ENCODE measurements at places on chromosomes 12 and 14.

DNA sequence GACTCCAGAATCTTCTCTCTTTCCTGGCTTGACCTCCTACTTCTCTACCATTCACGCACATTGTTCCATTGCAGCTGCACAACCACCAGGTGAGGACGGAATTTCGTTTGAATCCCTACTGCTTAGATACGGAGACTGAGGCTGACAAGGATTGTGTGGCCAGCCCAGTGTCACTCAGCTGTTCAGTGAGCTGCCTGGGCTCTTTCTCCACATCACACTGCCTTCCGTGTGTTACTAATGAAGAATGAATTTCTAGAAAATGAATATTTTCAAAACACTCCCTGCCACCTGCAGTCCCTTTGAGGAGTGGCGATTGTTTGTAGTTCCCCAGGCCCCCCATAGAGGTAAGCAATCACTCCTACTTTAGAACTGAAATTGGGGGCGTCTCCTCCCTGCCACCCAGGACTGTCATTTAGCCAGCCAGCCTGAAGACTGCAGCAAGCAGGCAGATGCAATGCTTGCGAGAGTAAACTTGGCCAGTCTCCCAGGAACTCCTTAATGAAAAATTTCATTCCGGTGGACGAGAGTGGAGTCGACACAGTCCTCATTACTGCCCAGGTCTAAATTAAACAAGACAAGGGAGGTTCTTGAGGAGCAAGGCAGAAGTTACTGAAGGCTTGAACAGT lies 239.7 kb downstream of the SLC41A2 start:
- DNase-seq: no peak

DNA sequence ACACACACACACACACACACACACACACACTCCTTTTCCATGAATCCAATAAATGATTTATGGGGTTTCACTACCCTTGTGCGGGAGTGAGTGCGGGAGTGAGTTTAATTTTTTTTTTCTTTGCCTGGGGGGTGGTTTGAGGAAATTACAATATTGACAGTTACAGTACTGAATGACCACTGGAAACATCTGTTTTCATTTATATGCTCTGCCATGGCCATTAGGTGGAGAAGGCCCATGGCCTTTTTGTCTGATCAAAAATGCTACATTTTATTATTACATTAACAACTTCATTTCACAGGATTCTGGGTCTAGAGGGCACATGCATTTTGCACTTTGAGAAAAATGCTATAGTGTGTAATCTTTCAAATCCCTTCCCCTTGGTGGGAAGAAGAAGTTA lies 5.9 kb downstream of the TBX3 start:
- no peak for DNase-seq

DNA sequence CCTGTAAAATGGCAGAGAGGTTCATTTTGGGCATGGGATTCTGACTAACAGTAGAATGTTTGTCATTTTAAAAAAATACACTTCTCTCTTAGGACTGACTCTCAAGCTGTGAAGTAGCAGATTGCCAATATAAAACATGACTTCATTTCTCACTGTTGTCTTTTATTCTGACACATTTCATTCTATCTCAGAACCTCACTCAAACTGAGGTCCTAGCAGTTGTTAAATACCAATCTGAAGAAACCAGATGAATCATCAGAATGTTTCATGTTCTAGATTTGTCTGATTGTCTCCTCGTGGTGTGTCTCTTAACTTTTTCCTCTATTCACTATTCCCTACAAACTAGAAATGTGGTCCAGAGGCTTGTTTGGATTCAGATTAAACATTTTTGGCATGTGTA lies 276.5 kb upstream of the NPAS3 start:
- no peak for DNase-seq

DNA sequence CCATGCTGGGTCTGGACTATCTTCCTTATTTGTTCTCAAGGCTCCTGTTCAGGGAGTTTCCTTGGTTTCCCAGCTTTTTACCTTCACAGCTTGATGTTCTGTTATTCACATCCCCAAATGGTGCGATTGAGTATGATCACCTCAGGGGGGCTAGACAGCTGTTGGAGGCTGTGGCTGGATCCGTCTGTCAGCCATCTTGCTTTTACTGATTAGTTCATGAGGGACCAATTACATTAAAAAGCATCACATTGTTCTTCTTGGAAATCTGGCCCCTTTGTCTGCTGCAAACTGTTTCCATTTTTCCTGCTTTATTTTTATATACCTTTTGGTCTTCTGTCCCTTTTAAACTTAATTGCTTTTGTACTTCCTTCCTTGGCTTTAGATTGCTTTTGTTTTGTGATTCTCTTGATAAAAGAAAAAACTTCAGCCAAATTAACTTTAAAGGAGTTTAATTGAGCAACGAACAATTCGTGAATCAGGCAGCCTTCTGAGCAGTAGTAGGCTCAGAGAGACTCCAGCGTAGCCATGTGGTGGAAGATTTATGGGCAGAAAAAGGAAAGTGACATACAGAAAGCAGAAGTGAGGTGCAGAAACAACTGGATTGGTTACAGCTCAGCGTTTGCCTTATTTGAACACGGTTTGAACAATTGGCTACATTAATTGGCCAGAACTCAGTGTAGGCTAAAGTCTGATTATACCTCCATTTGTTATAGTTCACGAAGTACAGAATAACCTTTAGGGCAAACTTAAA lies 208.7 kb downstream of the AEBP2 start:
- DNase-seq: no peak

DNA sequence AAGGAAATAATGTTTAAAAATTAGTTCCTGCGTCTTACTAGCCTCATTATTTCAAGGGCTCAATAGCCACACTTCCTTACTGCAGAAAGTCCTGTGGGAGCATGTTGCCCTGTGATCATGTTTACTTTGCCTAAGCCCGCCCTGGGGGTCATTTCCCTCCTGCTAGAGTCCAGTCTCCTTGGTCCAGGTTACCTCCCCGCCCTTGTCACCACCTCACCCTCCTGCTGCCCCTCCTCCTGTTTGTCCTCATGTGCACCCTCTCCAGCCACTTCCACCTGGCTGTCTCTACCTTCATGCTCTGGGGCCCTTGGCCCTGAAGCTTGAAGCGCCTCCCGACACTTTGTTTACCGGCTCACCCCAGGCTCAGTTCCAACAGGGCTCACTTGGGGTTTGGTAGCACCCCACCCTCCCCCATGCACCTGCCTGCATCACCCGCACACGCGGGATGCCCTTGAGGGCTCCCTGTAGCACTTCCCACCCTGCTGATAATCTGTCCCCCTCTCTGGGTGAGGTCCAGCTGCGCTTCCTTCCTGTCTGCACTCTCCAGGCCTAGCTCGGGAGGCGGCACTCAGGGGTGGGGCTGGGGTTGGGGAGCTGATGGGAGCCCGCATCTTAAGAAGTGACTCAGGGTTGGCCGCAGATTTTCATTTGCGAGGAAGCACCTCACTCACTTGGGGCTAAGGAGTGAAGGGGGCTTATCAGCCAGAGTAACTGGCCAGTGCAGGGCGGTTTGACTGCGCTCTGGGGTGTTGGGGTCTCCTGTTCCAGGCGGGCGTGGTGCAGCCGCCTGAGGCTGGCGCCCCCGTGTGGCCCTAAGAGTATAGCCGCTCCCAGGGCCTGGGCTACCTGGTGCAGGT lies 40.1 kb downstream of the SMIM41 start:
- DNase-seq: peak; percentile 17

GRCh38 chr12:9673404-9674225 lies 4.1 kb downstream of the CLEC2D start:
- DNase-seq: peak; percentile 67

GRCh38 chr12:108804271-108804953 lies 53.0 kb downstream of the SSH1 start:
- DNase-seq: no peak

DNA sequence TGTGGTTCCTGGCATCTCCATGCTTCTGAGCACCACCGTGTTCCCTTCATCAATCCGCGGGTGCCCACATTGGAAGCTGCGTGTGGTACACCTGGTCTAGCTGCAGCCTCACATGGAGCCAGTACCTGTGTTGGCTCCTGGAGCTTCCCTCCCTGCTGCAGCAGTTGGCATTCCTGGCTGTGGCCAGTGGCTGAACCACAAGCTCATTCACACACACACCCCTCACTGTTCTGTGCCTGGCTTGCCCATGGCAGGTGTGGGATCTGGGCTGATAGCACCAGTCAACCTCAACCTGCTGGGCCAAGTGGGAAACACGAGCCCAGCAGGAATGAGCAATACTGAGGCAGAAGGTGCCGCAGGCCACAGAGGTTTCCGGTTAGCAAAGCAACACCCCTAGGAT lies 256.2 kb upstream of the LRFN5 start:
- no peak for DNase-seq

DNA sequence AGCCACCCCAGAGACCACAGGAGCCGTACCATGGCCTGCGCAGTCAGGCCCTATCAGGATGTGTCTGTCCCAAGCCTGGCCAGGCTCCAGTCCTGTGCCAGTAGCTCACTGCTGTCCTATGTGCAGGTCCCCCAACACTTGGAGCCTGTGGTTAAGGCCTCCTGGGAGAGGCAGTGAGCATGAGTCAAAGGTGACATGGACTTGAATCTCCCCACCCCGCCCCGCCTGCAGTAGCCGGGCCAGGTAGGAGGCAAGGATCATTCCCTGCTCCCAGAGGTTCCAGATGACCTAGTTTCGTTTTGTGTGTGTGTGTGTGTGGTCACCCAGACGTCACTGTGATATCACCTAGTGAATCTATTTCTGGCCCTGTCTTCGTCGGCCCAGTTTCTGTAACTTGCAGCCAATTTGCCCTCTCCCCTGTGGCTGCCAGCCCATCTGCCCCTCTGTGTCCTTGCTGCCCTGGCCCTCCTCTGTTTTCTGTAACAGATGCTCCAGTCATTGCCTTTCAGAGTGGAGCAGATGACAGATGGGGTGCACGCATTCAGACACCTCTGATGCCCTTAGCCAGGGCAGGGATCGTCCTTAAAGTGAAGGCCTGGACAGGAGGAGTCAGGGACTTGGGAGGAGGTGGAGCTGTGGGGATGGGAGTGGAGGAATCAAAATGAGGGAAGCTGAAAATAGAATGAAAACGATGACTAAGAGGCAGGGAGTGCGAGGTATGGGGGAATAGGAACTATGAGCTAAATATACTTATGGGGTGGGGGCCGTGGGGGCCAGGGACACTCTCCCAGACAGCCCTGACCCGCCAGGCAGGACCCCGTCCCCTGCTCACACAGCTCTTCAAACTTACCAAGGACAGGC lies 37.4 kb downstream of the SLC6A12 start:
- DNase-seq: no peak

GRCh38 chr14:52049271-52049670 lies 19.6 kb downstream of the NID2 start:
- no peak for DNase-seq

- no peak for DNase-seq
Measured at GRCh38 chr14:82422230-82422629, 888.6 kb upstream of the SEL1L start.

GRCh38 chr12:83027021-83027723 lies 340.5 kb downstream of the TMTC2 start:
- no peak for DNase-seq

DNA sequence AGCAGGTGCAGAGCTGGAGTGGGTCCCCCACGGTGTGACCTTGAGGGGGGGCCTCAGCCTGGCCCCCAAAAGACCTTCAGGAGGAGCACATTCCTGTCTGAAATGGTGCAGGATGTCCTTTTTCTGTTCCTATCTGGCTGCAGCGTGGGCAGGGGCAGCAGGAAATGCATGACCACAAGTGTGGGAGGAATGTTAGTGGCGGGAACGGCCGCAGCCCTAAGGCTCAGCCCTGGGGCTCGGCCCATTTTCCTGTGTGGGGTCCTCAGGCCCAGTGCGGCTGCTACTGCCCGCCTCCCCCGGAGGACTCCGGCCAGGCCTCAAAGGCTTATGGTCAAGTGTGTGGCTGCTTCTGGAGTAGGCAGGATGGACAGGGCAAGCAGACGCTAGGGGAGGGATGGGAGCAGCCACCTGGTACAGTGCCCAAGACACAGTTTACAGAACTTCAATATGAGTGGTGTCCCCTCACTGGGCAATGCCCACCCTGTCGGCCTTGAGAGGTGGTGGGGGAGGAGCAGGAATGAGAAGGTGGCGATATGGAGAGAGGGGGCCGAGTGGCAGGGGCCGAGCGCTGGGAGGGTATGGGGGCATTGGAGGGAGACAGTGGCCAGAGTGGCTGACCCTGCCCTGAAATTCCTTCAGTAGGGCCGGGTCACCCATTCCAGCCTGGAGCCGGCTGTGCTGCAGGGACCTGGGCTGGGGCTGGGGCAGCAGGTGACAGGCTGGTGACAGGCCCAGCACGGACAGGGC lies 137.4 kb downstream of the CALM1 start:
- no peak for DNase-seq

DNA sequence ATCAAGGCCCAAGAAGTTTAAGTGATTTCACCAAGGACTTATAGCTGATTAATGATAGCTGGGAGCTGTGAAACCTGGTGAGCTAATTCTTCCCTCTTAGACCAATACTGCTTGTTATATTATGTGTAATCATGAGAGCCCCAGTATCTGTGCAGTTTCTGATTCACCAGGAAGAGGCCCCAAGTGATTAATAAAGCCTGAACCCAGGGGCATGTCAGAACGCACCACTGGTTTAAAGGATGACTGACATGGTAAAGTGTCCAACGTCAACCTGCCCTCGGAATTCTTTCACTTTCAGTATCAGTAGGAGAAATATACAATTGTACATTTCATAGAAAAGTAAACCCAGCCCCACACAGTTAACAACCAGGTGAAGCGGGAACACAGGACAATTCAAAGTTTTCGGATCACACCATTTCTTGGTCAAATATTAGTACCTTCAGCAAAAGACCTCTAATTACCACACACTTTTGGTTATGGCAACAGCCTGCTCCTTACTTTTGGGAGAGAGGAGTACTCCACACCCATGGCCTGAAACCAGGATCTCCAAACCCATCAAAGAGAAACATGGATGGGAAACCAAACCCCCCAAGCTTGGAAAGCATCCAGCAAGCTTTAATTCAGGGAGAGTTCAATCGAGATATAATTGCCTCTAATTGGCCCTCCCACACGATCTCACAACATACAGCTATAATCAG lies 28.5 kb downstream of the TMCC3 start:
- DNase-seq: peak; percentile 24

- no peak for DNase-seq
Measured at GRCh38 chr12:67852701-67853100, 136.5 kb upstream of the IFNG-AS1 start.

GRCh38 chr14:30854492-30854891 lies 19.9 kb upstream of the COCH start:
- no peak for DNase-seq

DNA sequence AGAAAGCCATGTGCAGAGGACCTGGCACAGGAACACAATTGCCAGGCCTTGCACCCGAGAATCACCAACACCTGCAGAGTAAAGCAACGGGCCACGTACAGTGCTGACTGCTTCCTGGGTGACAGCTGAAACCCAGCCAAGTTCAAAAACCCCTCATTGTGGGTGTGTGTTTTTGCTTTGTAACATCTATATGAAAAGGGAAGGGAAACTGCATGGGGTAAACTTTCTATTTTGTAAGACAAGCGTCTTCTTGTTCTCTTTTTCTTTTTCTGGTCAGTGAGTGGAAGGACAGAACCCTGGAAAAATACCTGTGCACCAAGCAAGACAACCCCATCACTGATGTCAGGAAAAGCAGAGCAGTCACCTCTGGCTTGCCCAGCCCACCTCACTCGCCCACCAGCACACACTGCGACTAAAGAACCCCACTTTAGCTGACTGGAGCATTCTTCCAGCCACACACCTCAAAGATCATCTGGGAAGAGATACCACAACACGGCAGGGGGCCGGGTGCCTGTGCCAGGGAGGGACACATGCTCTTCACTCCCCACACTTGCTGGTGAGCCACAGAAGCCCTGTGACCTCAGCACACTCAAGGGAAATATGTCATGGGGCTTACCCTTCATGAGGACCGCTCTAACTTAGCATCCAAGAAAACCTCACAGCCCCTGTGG lies 172.3 kb downstream of the NDUFA12 start:
- no peak for DNase-seq
